ENCODE measurements at places on chromosomes 13 and 19.

GRCh38 chr13:108964606-108965005, 335.2 kb downstream of the MYO16 start:
- no peak for DNase-seq

GRCh38 chr19:12896460-12896859, 5.5 kb downstream of the GCDH start:
- no peak for DNase-seq

DNA sequence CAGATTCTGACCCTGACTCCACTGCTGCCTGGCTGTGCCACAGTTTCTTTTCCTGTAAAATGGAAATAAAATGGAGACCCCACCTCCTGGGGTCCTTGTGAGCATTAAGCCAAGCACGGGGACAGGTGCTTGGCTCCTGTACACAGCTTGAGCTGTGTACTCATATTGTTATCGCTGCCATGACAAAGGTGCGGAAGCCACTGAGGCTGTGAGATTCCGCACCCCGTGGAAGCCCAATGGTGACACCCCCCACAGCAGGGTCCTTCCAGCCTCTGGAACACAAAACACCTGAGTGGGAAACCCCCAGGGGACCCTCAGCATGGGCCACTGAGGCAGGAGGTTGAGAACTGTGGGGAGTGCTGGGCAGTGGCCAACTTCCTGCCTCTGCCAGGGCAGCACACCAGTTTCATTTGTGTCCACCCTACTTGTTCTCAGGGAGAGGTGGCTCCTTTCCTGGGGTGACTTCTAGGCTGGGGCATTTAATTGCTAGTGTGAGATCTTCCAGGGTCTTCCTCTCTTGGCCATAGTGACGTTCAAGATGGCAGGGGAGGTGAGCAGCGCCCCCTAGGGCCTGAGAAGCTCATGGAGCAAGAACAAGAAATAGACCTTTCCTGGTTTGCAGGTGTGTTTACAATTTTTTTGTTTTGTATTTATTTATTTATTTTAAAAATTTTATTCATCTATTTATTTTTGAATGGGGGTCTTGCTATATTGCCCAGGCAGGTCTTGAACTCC, 5.4 kb upstream of the JSRP1 start:
- peak; percentile 81 for DNase-seq

DNA sequence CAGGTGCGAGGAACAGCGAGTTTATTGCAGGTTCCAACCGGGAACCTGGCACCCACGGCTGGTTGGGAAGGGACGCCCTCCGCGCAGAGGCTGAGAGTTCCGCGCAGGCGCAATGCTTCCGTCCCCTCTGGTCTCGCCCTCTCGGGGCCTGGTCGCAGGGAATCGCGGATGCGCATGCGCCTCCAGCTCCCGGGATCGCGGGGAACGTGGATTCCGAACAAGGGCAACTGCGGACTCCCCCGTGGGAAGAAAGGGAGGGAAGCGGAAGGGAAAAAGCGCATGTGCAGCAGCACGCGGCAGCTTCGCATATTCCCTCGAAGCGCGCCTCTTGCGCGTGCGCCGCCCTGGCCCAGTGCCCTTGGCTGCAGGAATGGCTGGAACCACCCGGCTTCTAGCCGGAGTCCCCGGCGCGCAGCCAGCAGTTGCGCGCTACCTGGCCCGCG, 1.1 kb downstream of the TSSK6 start:
- DNase-seq = peak; percentile 42

DNA sequence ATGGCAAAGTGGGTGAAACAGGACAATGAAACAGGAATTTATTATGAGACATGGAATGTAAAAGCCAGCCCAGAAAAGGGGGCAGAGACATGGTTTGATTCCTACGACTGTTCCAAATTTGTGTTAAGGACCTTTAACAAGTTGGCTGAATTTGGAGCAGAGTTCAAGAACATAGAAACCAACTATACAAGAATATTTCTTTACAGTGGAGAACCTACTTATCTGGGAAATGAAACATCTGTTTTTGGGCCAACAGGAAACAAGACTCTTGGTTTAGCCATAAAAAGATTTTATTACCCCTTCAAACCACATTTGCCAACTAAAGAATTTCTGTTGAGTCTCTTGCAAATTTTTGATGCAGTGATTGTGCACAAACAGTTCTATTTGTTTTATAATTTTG, 8.6 kb downstream of the CLN5 start:
- no peak for DNase-seq

GRCh38 chr13:41502673-41503072, 45.3 kb downstream of the RGCC start:
- no peak for DNase-seq

- no peak for DNase-seq
These were observed 41.8 kb upstream of the CCNE1 start for GRCh38 chr19:29769997-29770396.

DNA sequence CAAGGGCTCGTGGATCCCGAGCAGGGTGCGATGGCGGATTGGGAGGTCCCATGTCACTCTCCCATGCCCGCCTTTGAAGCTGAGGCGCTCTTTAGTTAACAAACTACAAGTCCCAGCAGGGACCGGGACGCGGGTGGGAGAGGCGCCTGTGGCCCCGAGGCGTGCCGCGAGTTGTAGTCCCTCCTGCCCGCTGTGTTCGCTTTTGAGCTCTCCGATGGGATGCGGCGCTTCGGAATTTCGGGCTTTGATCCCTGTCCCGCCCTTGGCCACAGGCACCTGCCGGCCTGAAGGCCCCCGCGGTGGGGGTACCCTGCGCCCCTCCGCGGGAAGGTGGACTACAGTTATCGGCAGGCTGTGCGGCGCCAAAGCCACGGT, 11.0 kb downstream of the CYTH2 start:
- peak; percentile 28 for DNase-seq

DNA sequence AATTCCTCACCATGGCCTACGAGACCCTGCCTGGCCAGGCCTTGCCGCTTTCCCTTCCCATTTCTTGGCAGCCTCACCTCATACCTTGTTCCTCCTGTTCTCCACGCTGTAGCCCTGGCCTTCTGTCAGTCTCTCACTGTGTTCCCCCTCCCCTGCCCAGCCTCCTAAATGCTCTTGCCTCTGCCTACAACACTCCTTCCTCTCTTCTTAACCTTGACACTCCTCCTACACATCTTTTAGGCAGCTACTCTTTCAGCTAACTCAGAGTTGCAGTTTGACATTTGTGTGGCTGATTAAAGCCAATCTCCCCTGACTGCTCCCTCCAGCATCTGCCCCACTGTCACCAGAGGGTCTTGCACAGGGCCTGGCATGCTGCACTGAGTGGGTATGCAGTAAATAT, 150.8 kb downstream of the FLT1 start:
- DNase-seq = no peak

GRCh38 chr13:110225609-110226574, 81.1 kb downstream of the COL4A1 start:
- DNase-seq = no peak

DNA sequence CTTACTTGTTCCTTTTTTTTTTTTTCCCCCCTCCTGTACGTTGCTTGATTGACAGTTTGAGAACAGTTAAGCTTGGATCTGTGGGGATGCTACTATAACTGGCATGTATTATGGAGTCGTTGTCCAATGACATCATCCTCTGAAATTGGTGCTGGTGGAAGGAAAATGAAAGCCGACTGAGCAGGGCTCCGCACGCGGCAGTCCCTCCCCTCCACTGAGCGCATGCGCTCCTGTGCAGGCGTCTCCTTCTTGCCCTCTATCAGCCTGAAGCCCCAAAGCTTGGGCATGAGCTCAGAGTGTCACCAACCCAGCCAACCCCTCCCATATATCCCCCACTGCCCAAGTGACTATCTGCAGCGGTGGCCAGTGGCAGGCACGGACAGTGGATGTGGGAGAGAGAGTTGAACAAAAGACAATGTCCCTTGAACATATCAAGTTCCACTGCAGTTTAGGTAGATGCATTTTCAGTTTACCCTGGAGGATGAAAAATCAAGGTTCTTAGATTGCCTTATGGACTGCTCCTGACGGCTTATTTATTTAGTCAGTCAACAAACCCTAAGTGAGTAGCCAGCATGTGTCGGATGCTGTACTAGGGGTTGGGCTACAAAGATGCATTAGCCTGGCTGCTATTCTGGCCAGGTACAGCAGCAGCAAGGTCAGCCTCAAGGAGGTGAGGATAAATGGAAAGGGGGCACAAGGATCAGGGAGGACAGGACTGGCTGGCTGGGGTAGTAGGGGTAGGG, 20.8 kb downstream of the MBNL2 start:
- no peak for DNase-seq

DNA sequence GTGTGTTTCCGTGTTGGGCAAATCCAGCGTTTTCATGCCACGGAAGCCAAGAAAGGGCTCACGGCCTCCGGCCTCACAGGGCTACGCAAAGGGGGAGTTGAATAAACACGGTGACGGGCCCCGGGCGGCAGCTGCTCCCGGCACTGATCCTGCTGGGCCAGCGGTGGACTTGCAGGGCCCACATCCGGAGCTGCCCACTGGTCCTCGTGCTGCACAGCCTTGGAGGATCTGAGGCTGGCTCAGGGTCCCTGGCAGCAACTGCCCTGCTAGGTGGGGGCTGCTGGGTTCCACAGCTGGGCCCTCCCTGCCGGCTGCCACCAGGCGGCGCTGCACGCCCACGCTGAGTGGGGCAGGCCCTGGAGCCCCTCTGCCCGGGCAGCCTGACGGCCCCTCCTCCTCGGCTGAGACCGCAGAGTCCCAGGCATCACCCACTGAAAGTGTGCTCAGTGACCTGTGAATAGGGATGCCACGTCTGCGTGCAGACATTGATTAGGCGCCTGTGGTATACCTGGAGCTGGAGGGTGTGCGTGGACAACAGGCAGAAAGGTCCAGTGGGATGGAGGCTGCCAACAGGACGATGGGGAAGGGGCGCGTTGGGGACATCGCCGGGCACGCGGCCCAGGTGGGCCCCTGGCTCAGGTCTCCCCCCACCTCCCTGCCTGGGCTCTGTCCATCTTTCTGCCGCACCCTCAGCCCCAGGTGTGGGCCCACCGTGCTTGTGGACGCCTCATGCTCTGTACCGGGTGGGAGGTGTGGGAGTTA, 5.3 kb upstream of the HCN2 start:
- peak; percentile 44 for DNase-seq

DNA sequence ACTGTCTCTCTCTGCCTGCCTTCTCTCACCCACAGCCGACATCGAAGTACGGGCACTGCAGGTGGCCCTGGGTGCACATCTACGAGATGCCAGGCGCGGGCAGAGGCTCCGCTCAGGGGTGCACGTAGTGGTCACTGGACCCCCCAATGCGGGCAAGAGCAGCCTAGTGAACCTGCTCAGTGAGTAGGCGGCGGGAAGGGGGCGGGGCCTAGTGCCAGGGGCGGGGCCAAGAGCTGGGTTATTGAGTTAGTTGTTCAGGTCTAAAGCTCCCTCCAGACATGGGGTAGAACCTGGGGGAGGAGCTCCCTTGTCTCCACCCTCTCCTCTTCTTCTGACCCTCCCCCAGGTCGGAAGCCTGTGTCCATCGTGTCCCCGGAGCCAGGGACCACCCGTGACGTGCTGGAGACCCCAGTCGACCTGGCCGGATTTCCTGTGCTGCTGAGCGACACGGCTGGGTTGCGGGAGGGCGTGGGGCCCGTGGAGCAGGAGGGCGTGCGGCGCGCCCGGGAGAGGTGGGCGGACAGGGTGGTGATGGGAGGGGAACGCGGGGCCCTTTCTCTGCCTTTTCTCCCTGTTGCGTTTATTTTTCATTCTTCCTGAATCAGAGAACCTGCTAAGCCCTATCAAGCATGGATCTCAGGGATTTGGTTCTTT, 1.9 kb downstream of the GTPBP3 start:
- no peak for DNase-seq

DNA sequence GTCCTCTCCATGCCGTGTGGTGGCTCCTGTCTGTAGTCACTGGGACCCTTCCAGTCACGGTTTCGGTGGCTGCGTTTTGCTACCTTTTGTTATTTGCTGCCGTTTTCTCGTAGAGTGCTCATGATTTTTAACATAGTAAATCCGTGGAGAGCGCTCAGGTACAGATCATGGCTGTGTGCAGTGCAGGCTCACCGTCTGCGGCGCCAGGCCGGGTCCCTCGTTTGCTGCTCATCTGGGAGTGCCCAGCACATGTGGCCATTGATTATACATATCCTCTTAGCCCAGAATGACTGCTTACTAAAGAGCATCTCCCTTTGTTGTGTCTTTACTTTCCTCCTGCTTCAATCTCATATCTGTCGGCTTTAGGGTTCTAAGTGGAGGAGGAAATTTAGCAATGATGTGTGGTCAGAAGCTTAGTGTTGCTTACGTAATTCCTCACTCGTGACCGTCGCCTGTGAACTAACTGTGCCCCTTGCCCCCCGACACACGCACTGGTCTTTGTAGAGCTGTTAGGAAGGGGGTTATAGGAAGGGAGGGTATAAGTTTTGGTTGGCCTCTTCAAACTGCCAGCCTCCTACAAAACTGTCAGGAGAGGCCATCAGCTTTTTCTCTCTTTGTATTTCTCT, 31.8 kb downstream of the TFDP1 start:
- DNase-seq = peak; percentile 90

DNA sequence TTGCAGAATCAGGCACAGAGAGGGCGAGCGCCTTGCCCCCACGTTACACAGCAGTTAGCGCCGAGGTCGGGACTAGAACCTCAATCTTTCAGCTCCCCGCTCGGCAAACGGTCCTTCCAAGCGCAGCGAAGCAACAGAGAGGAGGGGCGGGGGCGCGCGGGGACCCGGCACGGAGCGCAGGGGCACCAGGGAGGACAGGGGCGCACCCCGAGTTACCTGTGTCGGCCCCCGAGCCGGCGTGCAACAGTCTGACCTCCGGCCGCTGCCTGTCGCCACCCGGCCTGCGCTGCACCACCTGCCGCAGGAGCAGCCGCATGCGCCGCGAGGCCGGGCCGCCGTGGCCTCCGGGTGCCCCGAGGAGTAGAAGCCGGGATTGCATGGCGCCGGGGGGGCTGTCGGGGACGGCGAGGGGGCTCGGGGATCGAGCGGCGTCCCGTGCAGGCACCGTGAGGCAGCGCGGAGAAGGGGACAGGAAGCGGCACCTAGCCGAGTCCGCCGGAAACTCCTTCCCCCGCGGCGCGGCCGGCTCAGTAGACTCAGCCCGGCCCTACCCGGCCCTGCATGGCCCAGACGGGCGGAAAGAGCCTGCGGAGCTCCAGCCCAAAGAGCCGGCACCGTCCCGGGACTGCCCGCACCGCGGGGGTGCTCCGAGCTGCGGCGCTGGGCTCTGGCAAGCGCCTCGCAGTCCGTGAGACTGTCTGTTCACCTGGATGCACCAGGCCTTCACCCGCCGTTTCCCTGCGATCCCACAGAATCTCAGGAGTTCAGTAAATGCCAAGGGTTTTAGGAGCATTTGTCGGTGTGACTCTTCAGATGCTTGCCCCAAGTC, at the start of gene VWA8:
TSS of gene VWA8 (minus strand) at position 473 of the 829 bp plus-strand sequence. CDS start at position 379, 94 bp downstream.
- peak; percentile 87 for DNase-seq

GRCh38 chr13:44158881-44159632, 214.6 kb upstream of the SERP2 start:
- DNase-seq = no peak

DNA sequence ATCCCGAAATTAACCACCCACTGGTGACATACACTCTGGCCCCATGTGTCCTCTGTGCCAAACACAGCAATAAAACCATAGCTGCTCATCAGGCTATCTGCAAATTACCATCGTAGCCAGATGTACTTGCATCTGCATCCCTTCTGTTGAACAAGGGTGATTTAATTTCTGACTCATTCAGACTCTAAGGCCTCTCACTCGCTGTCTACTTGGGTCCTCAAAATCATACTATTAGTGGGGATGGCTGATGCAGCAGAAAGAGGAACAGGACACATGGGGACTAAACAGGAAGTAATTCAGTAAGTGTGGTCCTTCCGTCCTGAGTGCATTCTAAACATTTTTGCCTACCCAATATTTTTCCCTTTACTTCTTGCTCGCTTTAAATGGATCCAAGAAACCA, 2275.0 kb upstream of the PCDH20 start:
- DNase-seq = no peak
